ENCODE measurements at places on chromosomes 6 and 20.

GRCh38 chr6:37305841-37306425, 47.9 kb upstream of the RNF8 start:
- no peak for DNase-seq

GRCh38 chr6:149474108-149474935, 10.5 kb downstream of the ZC3H12D start:
- DNase-seq = no peak

DNA sequence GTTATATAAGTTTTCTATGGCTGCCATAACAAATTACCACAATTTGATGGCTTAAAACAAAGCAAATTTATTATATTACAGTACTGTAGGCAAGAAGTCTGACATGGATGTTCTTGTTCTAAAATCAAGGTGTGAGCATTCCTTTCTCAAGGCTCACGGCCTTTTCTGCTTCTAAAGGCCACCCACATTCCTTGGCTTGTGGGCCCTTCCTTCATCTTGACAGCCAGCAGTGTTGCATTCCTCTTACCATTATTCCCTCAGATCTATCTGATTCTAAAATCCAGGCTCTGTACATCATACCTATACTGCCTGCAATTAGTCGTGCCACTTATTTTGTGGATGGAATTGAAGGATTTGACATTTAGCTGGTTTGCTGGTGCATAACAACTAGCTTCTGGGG, 3.6 kb downstream of the CNBD2 start:
- no peak for DNase-seq

GRCh38 chr20:57831326-57831992, 121.6 kb upstream of the PMEPA1 start:
- DNase-seq = no peak

DNA sequence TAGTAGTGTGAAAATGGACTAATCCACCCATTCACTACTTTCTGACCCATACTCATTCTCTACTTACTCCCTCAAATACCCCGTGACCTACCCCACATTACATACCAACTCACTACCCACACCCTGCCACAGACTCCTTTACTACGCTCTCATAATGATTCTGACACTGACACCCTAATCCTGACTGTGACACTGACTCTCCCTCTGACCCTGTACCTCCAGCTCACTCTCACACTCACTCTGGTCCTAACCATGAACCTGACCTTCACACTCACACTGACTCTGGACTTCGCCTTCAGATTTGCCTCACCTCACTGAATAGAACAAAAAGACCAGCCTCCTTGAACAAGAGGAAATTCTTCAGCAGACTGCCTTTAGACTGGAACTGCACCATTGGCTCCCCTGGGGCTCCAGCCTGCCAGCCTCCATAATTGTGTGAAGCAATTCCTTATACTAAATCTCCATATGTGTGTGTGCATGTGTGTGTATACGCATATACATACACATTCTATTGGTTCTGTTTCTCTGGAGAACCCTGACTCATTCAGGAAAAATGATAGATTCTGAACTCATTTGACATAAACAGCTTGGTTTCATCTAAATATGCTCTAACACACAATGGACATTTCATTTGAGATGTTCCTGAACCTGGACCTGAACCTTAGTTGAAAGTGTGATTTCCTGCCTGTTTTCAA, 10.5 kb upstream of the ZNF343 start:
- DNase-seq = peak; percentile 88

- DNase-seq = no peak
These were observed 435.4 kb downstream of the BCKDHB start for GRCh38 chr6:80541886-80542285.

- DNase-seq = no peak
These were observed 45.9 kb upstream of the CRISP1 start for GRCh38 chr6:49912196-49912595.

GRCh38 chr20:12482661-12483060, 526.1 kb upstream of the SPTLC3 start:
- no peak for DNase-seq

- no peak for DNase-seq
These were observed 19.1 kb downstream of the DOK5 start for GRCh38 chr20:54494303-54495006.

DNA sequence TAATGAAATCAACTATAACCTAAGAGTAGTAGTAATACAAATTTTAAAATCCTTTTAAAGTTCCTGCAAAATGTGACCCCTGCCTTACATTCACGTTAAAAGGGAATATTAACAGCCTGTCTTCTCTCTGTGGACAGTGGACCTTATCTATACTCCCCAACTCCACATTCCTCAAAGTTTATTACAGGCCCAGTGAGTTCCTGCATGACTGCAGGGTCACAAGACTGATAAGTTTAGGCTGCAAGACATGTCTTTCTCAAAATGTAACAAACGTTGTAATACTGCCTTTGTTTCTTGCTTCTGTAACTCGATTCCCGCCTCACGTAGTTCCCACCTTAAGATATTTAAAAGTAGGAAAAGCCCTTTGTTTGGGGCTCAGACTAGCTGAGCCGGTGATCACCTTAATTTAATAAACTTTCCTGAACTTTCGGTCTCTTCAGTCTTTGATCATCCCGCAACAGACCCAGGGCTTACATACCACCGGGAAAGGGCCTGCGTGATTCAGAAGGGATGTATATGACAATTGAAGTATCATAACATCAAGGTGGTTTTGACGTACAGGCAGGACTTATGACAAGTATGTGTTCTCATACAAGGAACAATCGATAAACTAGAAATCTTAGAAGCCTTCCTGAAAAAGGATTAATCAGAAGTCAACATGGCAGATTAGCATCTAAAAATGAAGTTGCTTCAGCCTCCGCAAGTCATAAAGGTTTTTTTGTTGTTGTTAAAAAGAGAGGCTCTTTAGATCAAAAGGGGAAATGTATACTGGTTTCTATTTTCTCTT, 3.0 kb downstream of the IL22RA2 start:
- no peak for DNase-seq

DNA sequence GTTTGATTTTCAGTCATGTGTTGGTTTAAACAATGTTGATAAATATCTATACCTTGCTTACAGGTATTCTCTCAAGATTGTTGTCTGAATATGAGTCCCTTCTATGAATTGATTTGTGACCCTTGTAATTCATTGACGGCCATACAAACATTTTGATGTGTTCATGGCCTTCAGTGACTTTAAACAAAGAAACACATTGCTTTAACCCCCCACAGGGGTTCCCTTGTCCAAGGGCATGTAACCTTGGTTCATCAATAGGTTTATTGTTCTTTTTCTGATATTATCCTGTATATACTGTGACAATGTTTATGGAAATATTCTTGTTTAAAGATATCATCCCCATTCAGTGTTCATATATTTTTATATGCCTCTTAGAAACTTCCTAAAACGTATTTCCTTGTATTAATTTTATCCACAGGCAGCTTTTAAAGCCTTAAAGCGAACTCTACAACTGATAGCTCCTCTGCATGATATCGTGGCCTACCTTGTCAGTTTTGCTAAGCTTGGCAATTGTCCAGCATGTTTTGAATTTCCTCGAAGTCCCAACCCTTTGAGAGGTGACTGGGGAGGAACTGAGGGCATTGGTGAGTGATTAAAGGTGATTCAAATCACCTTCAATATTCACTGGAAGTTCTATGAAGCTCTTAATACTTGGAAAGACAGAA, 87.0 kb downstream of the CD164 start:
- no peak for DNase-seq

- DNase-seq = no peak
These were observed 17.8 kb upstream of the CST9L start for GRCh38 chr20:23585808-23586734.

GRCh38 chr20:45039475-45039820, 61.5 kb downstream of the KCNS1 start:
- DNase-seq = no peak

DNA sequence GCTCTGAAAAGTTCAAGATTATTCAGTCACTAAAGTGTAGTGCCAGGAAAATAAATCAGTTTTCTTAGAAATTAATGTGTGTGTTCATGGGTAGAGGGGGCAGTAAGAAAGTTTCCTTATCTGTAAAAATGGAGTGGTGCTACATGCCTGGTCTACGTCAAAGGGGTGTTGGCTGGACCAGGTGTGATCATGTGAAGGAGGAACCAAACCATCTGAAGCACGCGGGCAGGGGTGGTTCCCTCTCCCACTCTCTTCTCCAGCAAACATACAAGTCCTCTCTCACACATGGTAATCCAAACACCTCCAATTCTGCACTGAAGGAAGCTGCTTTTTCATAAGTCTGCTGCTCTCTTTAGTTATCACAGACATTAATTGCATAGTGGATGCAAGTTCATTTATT, 63.1 kb downstream of the CLIC5 start:
- no peak for DNase-seq

- DNase-seq = peak; percentile 42
These were observed 39.4 kb upstream of the ENPP4 start for GRCh38 chr6:46090115-46091079.

DNA sequence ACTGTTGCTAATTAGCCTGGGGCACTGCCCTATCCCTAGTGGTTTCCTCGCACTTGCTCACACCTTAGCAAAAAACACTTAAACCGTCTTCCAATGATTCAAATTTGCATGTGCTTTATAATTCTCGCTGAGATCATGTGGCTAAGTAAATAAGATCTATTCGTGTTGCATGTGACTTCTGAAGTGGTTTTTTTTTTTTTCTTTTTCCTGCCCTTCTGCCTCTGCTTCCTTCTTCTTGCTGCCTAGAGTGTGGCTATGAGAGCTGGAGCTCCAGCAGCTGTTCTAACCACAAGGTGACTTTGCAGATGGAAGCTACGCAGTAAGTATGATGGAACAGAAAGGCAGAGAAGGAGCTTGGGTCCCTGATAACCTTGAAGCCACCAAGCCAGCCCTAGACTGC, 36.5 kb downstream of the SULF2 start:
- no peak for DNase-seq

DNA sequence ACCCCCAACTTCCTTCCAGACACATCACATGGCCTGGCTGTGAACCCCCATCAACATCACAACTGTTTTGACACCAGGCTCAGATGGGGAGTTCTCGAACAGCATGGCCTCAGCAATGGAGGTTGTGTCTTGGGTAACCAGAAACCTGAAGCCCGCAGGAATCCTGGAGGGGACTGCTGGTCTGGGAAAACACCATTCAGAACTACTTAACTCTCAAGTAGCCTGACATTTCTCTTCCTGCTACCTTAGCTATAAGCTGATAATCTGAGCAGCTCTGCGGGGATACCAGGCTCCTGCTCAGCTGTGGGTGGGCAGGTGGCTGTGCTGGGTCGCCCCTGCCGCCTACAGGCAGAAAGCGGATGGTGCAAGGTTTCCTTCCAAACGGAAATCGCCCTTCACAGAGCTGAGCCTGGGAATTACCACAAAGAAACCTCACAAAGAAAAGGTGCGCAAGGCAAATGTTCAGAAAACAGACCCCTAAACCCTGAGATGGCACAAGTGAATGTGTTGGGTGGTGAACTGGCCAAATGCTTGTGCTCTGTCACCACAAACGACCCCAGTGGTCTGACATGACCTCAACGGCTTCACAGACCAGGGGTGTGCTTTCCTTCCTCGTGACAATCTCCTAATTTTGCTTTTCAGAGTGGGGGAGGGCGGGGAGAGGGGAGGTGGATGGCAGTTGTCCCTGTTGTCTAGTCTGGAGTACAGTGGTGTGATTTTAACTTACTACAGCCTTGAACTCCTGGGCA, 29.5 kb downstream of the SNX5 start:
- DNase-seq = peak; percentile 64

GRCh38 chr20:888057-888456, 28.1 kb downstream of the ANGPT4 start:
- no peak for DNase-seq

All from fibroblast of skin of abdomen (primary cell).